Sciatic nerve (tissue), 2 donors: ENCODE measurements at places on chromosomes 1 and 21. TPM values are rescaled to one million over a fixed set of nuclear protein-coding genes. Genes with fewer than 3 reads are reported as not detected.

Gene CLDN19
- 243 TPM for total RNA-seq

DNA sequence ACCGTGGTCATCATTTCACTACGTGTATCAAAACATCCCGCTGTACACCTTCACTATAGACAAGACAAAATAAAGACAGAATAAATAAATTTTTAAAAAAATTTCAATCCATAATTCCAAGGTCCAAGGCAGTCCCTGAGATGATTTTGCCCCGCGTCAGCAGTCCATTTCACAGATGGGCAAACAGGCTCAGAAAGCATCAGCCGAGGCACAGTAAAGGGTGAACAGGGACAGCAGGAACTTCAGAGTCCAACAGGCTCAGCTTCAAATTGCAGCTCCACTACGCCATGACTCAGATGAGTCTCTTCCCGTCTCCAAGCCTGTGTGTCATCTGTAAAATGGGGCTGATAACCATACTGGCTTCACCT is 15.0 kb downstream of the MATN1 start:
- DNase-seq = no peak

- DNase-seq = no peak
Observed at GRCh38 chr1:212162635-212163034, 122.6 kb upstream of the PPP2R5A start.

Gene INSRR
- 0.40 TPM for total RNA-seq

GRCh38 chr1:165248969-165249571 is 107.4 kb downstream of the LMX1A start:
- DNase-seq = no peak
